ENCODE measurements at places on chromosomes 16 and 17.

GRCh38 chr17:66750781-66751543, 84.0 kb upstream of the CACNG5 start:
- no peak for DNase-seq

DNA sequence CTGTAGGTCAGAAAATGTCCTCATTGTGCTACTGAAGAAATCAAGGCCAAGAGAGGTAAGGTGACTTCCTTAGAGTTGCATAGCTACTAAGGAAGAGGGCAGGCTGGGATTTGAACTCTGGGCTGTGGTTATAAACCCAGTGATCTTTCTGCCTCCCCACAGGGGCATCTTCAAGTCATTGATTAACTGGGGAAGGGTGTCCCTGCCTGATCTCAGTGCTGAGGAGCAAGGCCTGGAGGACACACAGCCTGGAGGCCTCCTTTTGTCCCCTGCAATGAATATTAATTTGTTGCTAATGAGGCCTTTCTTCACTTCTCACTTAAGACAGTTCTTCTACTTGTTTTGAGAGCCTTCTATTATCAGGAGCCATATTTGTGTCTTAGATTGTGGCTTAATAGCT, 83.8 kb downstream of the KATNIP start:
- DNase-seq = no peak

- DNase-seq = peak; percentile 94
These were observed 5.6 kb downstream of the CORO6 start for GRCh38 chr17:29617125-29617480.

DNA sequence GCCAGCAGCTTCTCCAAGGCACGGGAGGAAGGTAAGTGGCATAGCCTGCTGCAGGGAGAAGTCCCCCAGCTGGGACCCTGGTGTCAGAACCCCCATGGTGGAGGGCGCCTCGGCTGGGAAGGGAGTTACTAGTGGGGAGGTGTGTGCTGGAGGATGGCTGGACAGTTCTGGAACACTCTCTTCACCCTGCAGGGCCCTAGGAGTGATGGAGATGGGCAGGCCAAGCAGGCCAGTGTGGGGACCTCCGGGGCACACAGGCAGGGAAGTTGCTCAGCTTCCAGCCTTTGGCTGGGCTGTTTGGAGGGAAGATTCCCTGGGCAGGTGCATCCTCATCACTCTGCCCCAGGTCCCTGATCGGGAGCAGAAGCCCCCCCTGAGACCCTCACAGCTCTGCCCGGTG, 696 bp downstream of the C17orf99 start:
- no peak for DNase-seq

DNA sequence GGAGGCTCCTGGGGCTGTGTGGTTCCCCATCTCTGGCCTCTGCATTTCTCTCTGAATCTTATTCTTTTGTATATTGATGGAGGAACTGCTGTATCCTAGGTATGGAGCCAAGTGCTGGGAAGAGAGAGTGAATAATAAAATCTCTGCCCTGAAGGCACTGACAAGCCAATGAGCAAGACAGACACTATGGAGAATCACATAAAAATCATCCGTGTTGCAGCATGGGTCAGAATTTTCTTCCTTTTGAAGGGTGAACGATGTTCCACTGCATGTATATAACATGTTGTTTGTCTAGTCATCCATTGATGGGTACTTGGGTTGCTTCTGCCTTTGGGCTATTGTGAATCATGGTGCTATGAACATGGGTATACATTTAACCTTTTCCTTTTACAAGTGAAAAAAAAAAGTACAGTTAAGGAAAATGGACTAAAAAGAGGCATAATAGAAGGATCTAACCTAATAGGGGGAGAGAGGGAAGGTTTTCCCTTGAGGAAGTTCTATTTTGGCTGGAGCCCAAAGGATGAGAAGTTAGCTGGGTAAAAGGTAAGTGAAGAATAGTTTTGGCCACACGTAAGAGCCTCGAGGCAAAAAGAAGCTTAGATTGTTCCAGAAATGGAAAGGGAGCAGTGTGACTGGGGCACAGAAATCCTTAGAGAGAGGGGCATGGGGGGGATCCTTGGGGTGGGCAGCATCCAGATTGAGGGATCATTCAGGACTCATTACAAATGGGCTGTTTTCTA, 32.3 kb upstream of the GNA13 start:
- no peak for DNase-seq

GRCh38 chr17:58376472-58377000, 24.5 kb upstream of the SUPT4H1 start:
- no peak for DNase-seq

DNA sequence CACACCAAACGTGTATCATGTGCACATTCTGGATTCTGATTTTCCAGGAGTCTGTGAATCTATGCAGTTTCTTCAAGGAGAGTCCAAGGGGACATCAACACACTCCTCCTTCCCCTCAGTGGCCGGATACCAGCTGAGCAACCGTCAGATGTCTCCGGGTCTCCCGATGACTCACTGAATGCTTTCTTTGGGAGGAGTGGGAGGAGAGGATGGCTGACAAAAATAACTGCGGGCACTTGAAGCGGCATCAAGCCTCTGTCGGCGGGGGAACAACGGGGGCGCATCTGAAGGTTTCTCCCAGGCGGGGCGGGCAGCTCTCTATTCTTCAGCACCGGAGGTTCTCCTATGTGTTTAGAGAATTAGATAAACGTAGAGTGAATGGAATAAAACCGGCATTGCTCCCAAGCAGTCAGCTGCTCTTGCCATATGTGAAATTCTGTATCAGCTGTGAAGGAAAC, 24.6 kb upstream of the LRRC75A start:
- no peak for DNase-seq
